ENCODE measurements at places on chromosomes 13 and 19.

GRCh38 chr19:50415661-50416033, 3.1 kb upstream of the SPIB start:
- no peak for DNase-seq

- no peak for DNase-seq
Measured at GRCh38 chr19:58183817-58184215, 955 bp downstream of the ZNF274 start.

DNA sequence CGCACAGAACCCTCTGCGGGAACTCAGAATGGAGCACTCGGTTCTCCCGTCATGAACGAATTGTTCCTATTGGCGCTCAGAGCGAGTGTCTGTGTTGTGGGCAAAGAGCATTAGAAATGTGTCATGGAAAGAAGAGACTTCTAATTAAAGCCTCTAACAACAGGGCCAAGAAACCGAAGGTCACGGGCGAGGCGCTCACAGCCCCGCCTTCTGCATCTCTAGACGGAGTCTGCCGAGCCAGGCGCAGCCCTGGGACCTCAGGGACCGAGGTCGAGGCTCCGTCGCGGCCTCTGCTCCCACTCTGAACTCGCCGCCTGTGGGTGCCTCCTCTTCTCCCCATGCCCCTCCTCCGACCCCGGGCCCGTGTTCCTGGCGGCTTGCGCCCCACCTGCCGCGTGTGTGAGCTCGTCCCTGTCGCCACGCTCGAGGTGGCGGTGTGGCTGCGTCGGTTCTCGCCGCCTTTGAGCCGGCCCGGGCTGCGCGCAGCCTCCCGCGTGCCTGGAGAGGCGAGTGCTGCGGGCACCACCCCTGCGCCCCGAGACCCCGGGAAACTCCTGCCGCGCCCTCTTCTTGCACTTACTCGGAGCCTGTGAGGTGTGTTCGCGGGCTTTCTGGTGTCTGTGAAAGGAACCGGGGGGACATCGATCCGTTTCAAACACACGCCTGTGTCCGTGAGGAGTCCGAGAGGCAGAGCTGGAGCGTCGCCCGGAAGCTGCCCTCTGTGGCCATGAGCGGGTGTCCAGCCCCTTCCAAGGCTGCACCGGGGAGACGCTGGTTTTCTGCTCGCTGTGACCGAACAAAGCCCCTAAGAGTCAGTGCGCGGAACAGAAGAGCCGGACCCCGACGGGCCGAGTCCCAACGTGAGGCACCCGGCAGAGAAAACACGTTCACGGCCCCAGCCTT, 45.4 kb upstream of the SPACA7 start:
- no peak for DNase-seq

- DNase-seq = no peak
Measured at GRCh38 chr19:13817018-13817614, 21.9 kb downstream of the ZSWIM4 start.

- DNase-seq = no peak
Measured at GRCh38 chr13:47114030-47114429, 217.2 kb upstream of the HTR2A start.

- DNase-seq = no peak
Measured at GRCh38 chr13:43936647-43937046, 56.9 kb downstream of the LACC1 start.

- no peak for DNase-seq
Measured at GRCh38 chr19:4284176-4284958, 5.3 kb downstream of the SHD start.

DNA sequence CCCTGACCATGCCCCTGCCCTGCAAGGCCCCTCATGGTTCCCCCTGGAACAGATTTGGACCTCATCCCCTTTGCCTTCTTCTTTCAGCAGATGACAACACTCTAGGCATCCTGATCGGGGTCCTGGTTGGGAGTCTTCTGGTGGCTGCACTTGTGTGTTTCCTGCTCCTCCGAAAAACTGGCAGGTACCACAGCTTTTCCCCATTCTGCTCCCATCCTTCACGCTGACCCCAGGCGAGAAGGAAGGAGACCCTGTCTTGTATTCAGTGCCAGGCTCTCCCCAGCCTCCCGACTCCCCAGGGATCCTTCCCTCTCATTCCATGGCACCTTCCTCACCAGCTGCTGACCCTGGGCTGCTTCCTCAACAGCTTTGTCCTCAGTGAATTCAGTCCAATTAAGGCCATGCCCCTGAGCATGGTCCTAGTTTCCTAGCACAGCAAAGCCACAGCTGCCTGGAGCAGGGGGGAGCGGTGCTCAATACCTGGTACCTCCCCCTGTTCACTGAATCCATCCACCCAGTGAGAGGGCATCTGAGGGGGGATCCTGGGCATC, 8.4 kb downstream of the CEACAM21 start:
- DNase-seq = no peak

DNA sequence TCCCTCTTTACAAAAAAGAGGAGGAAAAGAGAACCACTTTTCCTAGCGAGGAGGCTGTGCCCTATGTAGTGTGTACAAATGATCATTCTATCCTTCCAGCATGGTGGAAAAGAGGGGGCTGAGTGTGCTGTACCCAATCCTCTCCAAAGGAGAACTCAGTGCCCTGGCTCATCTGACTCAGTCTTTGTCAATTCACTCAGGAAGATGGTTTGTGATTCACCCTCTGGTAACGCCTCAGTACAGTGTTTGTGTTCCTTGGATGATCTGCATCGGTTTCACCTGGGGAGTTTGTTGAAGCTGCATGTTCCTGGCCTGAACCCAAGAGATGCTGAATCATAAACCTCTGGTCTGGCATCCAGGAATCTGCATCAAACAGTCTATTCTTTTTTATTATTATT, 18.3 kb upstream of the ENOX1 start:
- no peak for DNase-seq

Measured in stimulated activated CD8-positive, alpha-beta memory T cell treated with anti-CD3 and anti-CD28 coated beads, Interleukin-7, amount 100 ng/mL, for 1 hour (primary cell).